SJSA1 (cell line): ENCODE measurements at places on chromosomes 13 and 19. TPM values are rescaled to one million over a fixed set of nuclear protein-coding genes. Genes with fewer than 3 reads are reported as not detected.

DNA sequence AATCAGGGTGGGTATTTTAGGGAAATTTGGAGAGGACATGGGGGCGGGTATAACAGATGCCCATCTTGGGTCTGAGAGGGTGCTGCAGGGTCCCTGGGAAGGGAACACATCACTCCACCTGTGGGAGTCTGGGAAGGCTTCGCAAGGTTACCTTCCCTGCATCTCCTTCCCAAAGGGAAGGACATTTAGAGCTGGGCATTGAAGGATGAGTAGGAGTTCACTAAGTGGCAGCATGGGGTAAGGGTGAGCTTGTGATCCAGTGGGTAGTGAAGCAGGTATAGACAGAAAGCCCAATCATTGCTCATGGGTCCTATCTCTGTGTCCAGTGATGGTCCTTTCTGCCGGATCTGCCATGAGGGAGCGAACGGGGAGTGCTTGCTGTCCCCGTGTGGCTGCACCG lies 13.2 kb downstream of the MARCHF2 start:
- H3K27me3 ChIP-seq, result no peaks in the 10 kb centered on the region
- no peaks in the 10 kb centered on the region for H3K36me3 ChIP-seq
- DNase-seq, result no peak
- H3K4me1 ChIP-seq, result peaks cover 21% of the 10 kb centered on the region
- no peak overlapping the region for H3K4me3 ChIP-seq

DNA sequence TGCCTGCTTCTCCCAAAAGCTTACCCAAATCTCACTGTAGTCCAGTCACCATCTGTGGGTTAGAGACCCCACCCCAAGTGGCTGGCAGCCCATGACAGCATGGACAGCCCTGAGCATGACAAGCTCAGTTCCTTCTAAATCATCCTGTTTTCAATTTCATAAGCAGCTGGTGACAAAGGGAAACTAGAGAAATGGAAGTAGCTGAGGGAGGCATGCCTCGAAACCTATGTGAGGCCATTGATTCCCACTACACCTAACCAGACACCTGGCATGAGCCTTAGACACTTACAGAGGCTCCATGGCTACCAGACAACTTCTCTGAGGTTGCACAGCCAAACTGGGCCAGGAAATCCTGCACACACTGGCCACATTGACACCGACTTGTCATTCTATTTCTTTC lies 56.2 kb downstream of the ABCC4 start:
- H3K4me3 ChIP-seq, result no peak overlapping the region
- H3K27me3 ChIP-seq, result no peaks in the 10 kb centered on the region
- no peaks in the 10 kb centered on the region for H3K4me1 ChIP-seq
- no peak for DNase-seq
- no peaks in the 10 kb centered on the region; the same call in 1 of the 2 replicates for H3K36me3 ChIP-seq

DNA sequence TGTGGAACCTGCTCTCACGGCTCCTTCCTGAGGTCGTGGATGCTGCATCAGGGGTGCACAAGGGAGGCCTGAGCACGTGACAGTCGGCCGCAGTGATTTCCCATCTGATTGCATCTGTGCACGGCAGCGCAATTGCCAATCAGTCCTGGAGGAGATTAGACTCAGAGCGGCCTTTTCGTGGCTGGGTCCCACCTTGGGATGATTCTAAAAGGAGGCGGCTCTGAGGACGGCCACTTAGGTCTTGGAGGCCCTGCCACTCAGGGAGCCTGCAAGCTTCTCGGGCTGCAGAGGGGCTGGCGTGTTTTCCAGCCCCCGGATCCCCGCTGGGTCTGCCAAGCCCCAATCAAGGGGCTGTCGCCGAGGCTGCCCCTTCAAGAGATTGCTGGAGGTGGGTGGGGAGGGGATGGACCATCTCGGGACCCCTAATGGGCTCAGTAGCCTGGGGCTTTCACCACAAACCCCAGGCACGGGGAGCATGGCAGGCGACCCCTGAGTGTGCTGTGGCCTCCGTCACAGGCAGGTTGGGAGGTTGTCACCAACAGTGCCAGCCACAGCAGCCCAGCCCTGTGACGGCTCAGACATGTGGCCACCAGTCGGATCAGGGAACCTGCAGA lies 51.6 kb downstream of the SOX1 start:
- no peak overlapping the region for H3K4me3 ChIP-seq
- peaks cover 98% of the 10 kb centered on the region for H3K27me3 ChIP-seq
- no peaks in the 10 kb centered on the region for H3K4me1 ChIP-seq
- H3K36me3 ChIP-seq, result no peaks in the 10 kb centered on the region

The GGN gene
- total RNA-seq, result 0.47 and 0.71 TPM in 2 replicates
